ENCODE measurements at places on chromosomes 1 and 21.

DNA sequence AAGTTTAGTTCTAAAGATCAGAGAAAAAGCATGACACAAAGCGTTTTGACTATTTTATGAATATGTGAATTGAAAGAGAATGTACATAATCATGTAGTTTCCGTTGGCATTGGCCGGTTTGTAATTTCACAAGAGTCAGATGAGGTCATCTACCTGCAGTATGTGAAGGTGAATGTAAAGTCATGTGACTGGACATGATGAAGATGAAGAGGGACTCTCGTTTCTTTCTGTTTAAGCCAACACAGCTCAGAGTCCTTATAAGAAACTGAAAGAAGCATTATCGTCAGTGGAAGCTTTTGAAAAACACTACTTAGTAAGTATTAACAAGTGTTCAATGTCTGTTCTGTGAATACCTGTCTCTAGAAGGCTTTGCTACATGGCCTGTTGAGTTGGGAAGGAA, 30.9 kb upstream of the PWP2 start:
- no peak for DNase-seq

DNA sequence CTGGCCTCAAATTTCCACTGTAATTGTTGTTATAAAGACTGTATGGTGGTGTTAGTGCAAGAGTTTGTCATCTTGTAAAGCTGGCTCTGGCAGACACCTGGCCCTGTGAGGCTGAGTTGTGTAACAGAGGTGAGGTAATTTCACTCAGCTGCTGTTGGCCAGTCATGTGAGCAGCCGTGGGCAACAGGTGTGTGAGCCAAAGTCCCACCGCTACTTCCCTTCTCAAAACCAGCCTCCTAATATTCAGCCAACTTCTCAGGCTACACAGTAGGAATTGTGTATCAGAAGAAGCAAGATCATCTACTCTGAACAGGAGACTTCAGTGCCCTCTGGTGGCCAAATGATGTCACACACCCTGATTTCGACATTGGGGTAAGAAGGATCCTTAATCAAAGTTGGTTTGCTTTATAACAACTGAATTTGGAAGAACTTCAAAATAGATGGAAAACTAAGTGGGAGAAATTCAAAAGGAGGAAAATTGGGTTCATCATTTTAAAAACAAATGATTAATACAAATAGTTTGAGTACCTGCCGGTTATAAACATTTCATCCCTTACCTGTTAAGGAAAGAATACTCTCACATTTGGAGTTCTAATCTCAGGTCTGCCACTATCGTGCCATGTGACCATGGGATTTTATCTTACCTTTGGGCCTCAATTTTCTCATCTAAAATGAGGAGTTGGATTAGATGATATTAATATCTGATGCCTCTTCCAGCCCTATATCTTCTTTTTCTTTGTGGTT, 2.6 kb upstream of the CREG1 start:
- DNase-seq = peak; percentile 84

GRCh38 chr1:188719735-188720134, 1757.9 kb downstream of the BRINP3 start:
- DNase-seq = no peak

DNA sequence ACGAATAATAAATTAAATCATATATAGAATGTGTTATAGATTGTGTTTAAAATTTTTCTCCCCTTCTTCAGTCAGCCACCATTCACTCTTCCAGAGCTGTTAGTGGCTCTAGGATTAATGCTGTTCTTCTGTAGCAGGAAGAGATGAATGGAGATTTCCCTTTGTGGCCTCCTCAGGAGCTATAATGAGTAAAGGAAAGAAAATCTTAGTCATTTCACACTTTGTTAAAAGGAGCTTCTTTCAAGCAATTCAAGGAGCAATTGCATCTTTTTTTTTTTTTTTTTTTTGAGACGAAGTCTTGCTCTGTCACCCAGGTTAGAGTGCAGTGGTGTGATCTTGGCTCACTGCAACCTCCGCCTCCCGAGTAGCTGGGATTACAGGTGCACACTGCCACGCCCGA, 23.7 kb upstream of the TMCO2 start:
- DNase-seq = no peak

DNA sequence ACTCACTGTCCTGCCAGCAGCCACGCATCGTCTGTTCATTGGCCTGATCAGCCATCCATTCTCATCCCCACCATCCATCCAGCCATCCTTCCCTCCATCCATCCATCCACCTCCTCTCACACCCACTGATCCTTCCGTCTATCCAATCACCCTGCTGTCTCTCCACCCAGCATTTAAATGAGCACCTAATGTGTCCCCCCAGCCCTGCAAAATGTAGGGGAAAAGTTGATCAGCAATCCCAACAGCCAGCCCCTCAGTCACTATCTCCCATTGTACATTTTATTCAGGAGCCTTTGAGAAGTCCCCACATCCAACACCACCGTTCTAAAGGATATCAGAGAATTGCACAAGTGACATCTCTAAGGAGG, 11.1 kb upstream of the DDOST start:
- DNase-seq = no peak

DNA sequence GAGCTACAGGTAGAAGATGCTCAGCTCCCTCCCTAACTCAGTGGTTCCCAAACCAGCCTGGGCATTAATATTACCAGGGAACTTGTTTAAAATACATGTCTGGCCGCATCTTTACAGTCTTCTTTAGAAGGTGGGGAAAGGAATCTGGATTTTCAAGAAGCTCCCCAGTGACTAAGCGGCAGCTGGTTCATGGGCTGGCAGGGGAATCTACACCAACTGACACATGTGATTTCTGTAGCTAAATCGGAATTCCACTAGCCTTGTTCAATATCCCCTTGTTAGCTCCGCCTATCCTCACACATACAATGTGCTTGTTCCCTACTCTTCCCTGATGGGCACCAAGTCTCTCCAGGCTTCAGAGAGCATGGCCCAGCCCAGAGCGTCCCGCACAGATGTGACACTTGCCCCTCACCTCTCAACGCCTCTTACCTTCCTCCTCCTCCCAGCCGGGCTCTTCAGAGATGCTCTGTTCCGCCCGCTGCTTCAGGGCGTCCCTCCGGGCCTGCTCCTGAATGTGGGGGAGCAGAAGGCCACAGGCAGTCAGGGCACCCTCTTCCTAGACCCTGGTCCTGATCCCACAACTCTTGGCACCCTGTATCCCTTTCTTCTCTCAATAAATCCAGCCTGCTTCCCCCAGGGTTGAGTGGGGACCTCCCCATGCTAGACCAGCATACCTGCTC, 15.3 kb downstream of the TSSK3 start:
- DNase-seq = no peak

- DNase-seq = no peak
These were observed 155.5 kb downstream of the FASLG start for GRCh38 chr1:172814428-172814827.

DNA sequence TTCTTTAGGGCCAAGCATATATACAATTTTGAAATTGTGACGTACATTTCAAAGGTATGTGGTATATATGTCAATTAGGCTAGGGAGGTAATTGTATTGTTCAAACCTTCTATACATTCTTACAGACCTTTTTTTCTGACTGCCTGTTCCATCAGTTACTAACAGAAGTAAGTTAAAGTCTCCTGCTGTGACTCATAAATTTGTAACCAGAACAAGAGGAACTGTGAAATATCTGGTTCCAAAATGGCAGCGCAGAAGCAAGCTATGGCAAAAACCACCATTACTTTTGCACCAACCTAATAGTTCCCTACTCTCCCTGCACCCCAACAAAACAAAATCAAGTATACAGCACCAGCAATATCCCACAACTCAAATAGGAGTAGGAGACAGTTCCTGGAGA, 93.6 kb downstream of the ENAH start:
- no peak for DNase-seq

- DNase-seq = no peak
These were observed 11.8 kb downstream of the C1orf174 start for GRCh38 chr1:3888301-3888700.

DNA sequence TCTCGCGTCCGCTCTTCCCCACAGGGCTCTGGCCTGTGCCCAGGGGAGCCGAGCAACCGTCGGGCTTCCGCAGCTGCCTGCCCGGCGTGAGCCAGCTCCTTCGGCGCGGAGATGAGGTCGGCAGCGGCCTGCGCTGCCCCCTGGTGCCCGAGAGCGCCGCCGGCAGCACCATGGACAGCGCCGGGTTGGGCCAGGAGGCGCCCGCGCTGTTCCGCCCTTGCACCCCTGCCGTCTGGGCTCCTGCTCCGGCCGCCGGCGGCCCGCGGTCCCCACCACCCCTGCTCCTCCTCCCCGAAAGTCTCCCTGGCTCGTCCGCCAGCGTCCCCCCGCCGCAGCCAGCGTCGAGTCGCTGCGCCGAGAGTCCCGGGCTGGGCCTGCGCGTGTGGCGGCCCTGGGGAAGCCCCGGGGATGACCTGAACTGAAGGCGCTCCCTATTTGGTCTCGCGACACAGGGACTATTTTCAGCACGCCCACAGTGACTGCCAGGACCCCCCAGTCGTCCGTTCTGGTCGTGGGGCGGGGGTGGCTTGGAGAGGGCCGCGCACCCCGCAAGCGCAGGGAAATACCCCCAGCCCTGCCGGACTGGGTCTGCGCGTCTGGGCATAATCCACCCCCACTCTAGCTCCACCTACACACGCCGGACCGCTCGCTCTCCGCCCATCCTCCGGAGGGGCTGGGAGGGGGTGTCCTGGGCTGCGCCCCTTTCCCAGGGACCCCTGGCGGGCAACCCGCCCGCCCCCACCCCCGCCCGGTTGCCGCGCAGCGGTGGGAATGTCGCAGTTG, 1.3 kb downstream of the HES3 start:
- peak; percentile 65 for DNase-seq

DNA sequence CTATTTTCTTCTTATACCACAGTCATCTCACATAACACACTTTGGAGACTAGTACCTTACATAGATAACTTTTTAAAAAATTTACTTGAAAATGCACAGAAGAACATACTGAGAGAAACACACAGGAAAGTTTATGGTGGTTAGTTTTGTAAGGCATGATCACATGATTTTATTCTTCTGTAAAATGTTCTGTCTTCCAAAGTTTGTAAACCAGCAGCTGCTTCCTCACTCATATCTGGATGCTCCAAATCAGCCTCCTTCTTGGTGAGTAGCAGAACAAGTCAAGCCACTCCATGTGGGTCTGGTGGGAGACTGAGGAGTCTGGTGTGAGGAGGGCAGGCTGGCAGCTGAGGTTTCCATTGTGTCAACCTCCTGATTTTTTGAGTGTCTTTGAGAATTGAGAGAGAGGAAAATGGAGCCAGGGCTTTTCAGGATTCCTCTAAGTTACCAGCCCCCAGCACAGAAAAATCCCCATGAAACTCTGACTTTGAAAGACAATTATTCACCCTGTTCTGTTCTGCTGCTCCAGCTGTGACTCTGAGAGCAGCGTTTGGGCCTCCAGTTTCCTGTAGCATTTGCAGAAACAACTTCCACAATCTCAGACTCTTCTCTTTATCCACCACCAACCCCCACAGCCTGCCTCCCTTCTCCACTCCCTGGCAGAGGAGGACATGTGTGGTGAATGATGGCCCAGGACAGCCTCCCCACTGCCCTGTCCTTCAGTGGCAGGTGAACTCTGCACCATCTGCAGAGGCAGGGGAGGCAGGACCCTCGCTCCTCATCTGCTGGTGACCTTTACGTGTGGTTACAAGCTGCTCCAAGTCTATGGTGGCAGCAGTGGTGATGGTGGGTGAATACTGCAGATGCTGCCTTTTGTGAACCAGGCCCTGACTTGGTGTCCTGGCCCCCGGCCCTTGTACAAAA, 82.3 kb downstream of the FCRL5 start:
- DNase-seq = no peak

GRCh38 chr1:6254691-6255090, 6.2 kb downstream of the GPR153 start:
- DNase-seq = no peak

- DNase-seq = no peak
These were observed 60.6 kb downstream of the AK4 start for GRCh38 chr1:65208563-65208973.

GRCh38 chr1:204132718-204133117, 19.1 kb downstream of the ETNK2 start:
- DNase-seq = no peak

GRCh38 chr1:53644909-53645689, 93.9 kb downstream of the GLIS1 start:
- no peak for DNase-seq

DNA sequence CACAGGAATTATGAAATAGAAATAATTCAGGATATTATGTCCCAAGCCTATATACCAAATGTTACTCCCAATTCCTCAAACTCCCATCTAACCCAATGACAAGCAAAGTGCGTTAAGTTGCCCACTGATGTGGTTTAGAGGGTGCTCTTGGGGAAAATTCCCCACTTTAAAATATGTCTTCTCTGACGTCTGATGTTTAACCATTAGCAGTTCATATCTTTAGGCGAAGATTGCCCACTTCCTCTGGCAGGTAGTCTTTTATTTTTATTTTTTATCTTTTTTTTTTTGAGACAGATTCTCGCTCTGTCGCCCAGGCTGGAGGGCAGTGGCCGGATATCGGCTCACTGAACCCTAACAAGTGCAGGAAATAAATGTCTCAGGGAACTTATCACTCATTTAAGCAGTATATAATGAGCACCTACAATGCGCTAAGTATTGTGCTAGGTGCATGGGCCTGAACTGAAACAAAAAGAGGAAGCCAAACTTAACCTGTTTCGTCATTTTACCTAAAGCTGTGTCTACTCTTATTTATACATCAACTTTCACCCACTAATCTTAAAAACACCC, 1.3 kb upstream of the LYST start:
- no peak for DNase-seq

DNA sequence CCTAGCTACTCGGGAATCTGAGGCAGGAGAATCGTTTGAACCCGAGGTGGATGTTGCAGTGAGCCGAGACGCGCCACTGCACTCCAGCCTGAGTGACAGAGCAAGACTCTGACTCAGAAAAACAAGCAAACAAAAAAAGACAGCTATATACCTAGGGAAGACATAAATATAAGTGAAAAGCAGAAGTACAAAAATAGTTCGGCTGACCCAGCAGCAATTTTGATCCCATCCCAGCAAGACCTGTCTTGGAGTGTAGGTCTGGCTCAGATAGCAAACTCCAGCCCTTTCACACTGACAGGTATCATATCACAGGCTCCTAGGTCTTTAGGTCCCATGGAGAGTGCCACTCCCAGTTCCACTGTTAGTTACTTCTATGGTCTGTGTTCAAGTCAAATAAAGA, 14.6 kb downstream of the MTX1 start:
- no peak for DNase-seq

- no peak for DNase-seq
These were observed 13.7 kb downstream of the PSMA5 start for GRCh38 chr1:109412551-109412950.

- no peak for DNase-seq
These were observed 4.8 kb upstream of the LAPTM5 start for GRCh38 chr1:30762152-30762929.

DNA sequence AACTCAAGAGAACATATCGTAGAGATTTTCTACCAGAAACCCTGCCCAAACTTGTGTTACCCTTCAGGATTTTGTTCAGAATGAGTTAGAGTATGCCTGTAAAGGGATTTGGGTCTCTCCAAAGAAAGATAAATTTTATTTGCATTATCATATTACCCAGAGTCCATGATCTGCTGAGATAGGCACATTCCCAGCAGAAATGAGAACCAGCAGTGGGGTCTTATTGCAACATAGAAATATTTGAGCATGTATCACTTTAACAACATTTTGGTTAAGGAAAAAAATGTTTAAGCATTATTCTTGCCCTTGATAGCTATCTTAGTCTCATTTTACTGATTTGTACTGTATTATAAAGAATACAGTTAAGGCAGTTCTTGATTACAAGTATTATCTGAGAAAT, 10.6 kb downstream of the VCAM1 start:
- DNase-seq = no peak

Measured in CD8-positive, alpha-beta T cell (primary cell).